Smooth muscle cell of the umbilical artery (primary cell): ENCODE measurements at places on chromosomes 5 and 9. TPM values are rescaled to one million over a fixed set of nuclear protein-coding genes. Genes with fewer than 3 reads are reported as not detected.

CCDC180 gene
- total RNA-seq: 1.4 and 1.8 TPM in 2 replicates

CENPP gene
- total RNA-seq: 2.1 and 4.7 TPM in 2 replicates

CDX1 gene
- total RNA-seq: not detected in 2 replicates

KLF4 gene
- 1.5 and 4.3 TPM in 2 replicates for total RNA-seq

GMCL2 gene
- not detected in 2 replicates for total RNA-seq

SLC45A2 gene
- total RNA-seq: under 0.01 TPM in 1 of 2 replicates, not detected in the other

PRR16 gene
- 1.2 and 1.8 TPM in 2 replicates for total RNA-seq

DDX4 gene
- 0.05 TPM in 1 of 2 replicates, not detected in the other for total RNA-seq

FOXD4L5 gene
- total RNA-seq: 0.09 and 0.30 TPM in 2 replicates

KLHL3 gene
- 4.8 and 5.1 TPM in 2 replicates for total RNA-seq

JAKMIP2 gene
- 2.1 and 5.9 TPM in 2 replicates for total RNA-seq

CORO2A gene
- total RNA-seq: 0.30 and 0.37 TPM in 2 replicates

OR1N2 gene
- not detected in 2 replicates for total RNA-seq

CXCL14 gene
- total RNA-seq: 0.97 and 3.6 TPM in 2 replicates

KCNN2 gene
- 0.18 and 0.59 TPM in 2 replicates for total RNA-seq

NMUR2 gene
- not detected in 2 replicates for total RNA-seq

NIPAL4 gene
- total RNA-seq: 0.14 TPM in 1 of 2 replicates, not detected in the other

ANKRD34B gene
- total RNA-seq: not detected in 2 replicates

CLIC3 gene
- 2.5 and 3.3 TPM in 2 replicates for total RNA-seq

FANCC gene
- 2.7 and 5.6 TPM in 2 replicates for total RNA-seq

GPR150 gene
- under 0.01 and 0.28 TPM in 2 replicates for total RNA-seq

HRCT1 gene
- 0.30 and 0.51 TPM in 2 replicates for total RNA-seq

ALG2 gene
- 39.2 and 43.5 TPM in 2 replicates for total RNA-seq

C9 gene
- total RNA-seq: 0.46 TPM in 1 of 2 replicates, not detected in the other

INSYN2B gene
- 8.3 and 8.6 TPM in 2 replicates for total RNA-seq

SLC4A9 gene
- not detected in 2 replicates for total RNA-seq

PCDHA1 gene
- total RNA-seq: under 0.01 and 0.09 TPM in 2 replicates

ACTBL2 gene
- 0.89 and 1.4 TPM in 2 replicates for total RNA-seq

PDLIM4 gene
- 95.6 and 133 TPM in 2 replicates for total RNA-seq

CRB2 gene
- not detected in 2 replicates for total RNA-seq

C9orf153 gene
- total RNA-seq: 0.30 and 1.1 TPM in 2 replicates

ADGRD2 gene
- total RNA-seq: not detected in 2 replicates

RNF183 gene
- total RNA-seq: not detected in 2 replicates

GPR151 gene
- not detected in 2 replicates for total RNA-seq
